Natural killer cell treated with Interleukin-12 subunit alpha and Interleukin-12 subunit beta and Interleukin-15 and Interleukin-18, amount 100 ng/mL, for 72 hours (primary cell): ENCODE measurements at places on chromosomes 5 and 9.

- DNase-seq, result no peak
Measured at GRCh38 chr9:89603767-89604665, 796 bp upstream of the GADD45G start.

GRCh38 chr9:91856419-91856818, 93.6 kb downstream of the ROR2 start:
- DNase-seq, result no peak

GRCh38 chr5:67073045-67073680, 123.4 kb downstream of the CD180 start:
- DNase-seq, result no peak

DNA sequence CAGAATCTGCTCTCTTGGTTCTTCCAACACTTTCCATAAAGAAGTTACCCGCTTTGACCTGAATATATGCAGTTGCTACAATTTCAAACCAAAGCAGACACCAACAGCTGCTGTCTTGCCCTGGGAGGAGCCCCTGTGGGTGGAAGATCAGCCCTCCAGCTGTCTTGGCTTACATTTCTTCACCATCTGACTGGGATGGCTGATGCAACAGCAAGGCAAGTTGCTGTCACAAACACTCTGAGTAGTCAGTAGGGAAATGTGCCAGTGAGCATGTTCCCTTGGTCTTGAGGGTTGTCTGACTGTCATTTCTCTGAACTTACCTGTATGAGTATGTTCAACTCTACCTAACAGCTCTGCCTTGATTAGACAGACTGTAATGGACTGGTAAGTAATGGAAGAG, 152.9 kb downstream of the SGCD start:
- DNase-seq, result no peak

- no peak for DNase-seq
Measured at GRCh38 chr5:30152431-30152830, 1041.1 kb upstream of the CDH6 start.

- no peak for DNase-seq
Measured at GRCh38 chr9:126412905-126413304, 86.3 kb downstream of the MVB12B start.

GRCh38 chr5:148352696-148353095, 17.3 kb downstream of the SPINK9 start:
- no peak for DNase-seq

- DNase-seq, result no peak
Measured at GRCh38 chr5:138831703-138832102, 43.4 kb downstream of the LRRTM2 start.

DNA sequence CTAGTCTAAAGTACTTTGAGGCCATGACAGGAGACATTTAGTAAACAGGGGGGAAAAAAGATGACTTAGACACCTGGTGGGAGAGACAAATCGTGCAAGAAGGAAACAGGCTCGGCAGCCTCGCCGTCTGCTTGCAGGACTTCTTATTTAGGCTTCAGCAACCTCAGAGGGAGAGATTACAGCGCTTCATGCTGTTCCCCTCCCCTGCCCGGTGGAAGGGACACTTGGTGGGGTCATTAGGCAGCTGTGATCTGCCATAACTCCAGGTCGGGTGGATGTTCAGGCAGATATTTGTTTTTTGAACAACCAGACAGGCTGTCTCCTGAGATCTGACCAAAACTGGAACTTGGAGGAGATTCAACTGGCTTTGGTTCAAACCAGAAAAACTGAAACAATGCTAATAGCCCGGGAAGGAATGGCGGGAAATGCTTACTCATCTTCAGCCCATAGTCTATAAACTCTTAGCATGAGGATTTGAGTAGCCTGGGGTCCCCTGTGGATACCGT, 38.1 kb upstream of the CD180 start:
- no peak for DNase-seq

- peak; percentile 44 for DNase-seq
Measured at GRCh38 chr9:133087429-133088145, 25.8 kb downstream of the CEL start.

DNA sequence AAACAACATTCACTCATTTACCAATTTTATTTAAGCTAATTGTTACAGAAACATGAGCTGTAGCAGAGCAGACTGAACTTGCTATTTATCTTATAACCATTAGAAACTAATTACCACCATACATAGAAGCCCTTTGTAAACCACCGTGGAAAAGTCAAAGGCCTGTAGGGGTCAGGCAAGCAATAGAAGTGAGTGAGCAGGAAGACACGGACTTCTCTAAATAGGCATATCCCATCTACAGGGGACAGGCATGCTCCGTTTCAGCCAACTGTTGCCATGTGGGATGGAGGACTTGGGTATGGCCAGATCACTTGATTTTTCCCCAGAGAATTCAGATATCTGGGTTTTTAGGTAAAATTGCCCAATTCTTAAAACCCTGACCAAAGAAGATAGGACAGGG, 44.8 kb downstream of the PRRC1 start:
- no peak for DNase-seq

DNA sequence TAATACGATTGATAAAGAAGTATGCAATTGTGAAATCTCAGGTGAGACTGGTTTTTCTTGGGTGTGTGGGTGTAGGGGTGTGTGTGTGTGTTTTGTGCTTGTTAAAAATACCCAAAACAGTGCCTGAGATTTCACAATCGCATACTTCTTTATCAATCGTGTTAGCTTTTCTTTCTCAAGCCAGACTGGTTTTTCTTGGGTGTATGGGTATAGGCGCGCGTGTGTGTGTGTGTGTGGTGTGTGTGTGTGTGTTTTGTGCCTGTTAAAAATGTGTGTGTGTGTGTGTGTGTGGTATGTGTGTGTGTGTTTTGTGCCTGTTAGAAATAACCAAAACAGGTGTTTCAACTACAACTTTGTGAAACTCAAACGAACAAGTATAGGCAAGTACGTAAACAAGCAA, 53.7 kb downstream of the CERT1 start:
- DNase-seq, result no peak
